ENCODE measurements at places on chromosomes 1 and 21.

GRCh38 chr1:23417570-23417969 lies 7.0 kb downstream of the TCEA3 start:
- no peak for DNase-seq

DNA sequence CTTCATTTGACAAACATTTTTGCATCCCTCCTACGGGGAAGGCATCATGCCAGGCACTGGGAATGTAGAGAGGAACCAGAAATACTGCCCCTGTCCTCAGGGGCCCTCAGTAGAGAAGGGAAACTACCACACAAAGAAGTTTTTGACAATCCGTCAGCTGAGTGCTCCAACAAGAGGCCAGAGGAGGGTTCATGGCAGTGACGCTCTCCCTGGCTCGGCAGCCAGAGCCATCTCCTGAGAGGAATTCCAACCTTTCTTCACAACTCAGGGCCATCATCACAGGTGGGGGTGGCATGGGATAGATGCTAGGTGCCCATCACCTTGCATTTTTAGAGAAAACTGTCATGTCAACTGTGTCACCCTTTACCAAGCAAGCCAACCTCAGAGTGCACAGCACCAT lies 154.1 kb downstream of the HIVEP3 start:
- no peak for DNase-seq

GRCh38 chr1:110688514-110688913 lies 13.8 kb upstream of the KCNA3 start:
- DNase-seq = no peak

- DNase-seq = no peak
These were observed 56.1 kb downstream of the TOR1AIP2 start for GRCh38 chr1:179821524-179821923.

GRCh38 chr1:150534002-150534401 lies 15.2 kb upstream of the ADAMTSL4 start:
- DNase-seq = no peak

- DNase-seq = no peak
These were observed 90.8 kb upstream of the SLC25A33 start for GRCh38 chr1:9448132-9449109.

- DNase-seq = no peak
These were observed 41.1 kb upstream of the KDM4A start for GRCh38 chr1:43608827-43609226.

GRCh38 chr1:42961312-42962091 lies 2.8 kb upstream of the SLC2A1 start:
- DNase-seq = no peak

- no peak for DNase-seq
These were observed 7.5 kb upstream of the MOV10 start for GRCh38 chr1:112666946-112667345.

- no peak for DNase-seq
These were observed 8.0 kb downstream of the FCAMR start for GRCh38 chr1:206962272-206962671.

GRCh38 chr1:203183828-203184227 lies 2.7 kb downstream of the CHI3L1 start:
- DNase-seq = no peak

- no peak for DNase-seq
These were observed 22.4 kb upstream of the NPPB start for GRCh38 chr1:11880911-11881748.

- DNase-seq = no peak
These were observed 535 bp downstream of the SETD4 start for GRCh38 chr21:36059823-36060158.

GRCh38 chr1:109501644-109502363 lies 7.7 kb downstream of the AMIGO1 start:
- DNase-seq = no peak

- no peak for DNase-seq
These were observed 243.6 kb downstream of the SIPA1L2 start for GRCh38 chr1:232386294-232386693.

DNA sequence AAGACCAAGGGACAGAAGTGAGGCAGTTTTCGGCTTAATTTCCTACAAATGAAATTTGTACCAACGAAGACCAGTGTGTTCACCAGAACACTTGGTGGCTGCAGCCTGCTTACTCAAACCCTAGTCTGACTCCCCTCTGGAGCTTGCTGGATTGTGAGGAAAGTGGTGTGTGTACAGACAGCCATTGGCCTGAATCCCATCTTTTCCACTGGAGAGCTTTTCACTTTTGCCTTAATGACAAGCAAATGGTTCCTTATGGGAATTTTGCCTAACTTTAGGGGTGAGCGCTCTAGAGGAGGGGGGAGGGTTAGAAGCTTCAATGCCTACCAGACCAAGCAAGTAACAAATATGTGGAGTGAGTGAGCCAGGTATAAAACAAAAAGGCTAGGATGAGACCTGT lies 17.3 kb downstream of the METTL13 start:
- no peak for DNase-seq

DNA sequence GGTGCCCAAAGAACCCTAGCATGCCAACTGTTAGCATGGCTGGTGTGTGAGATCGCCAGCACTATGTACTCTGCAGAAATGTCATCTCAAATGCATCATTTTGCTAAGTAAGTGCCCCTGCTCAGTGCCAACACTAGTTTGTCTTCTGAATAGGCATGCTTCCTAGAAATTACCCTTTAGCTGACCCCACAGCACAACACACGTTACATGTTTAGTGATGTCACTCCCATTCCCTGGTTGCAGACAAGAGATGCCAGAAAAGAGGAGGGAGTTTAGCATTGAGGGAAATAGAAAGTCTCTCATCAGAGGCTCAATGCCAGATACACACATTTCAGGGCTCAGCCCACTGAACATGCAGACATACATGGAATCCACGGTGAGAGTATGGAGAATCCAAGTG lies 9.3 kb upstream of the ST6GALNAC3 start:
- no peak for DNase-seq

DNA sequence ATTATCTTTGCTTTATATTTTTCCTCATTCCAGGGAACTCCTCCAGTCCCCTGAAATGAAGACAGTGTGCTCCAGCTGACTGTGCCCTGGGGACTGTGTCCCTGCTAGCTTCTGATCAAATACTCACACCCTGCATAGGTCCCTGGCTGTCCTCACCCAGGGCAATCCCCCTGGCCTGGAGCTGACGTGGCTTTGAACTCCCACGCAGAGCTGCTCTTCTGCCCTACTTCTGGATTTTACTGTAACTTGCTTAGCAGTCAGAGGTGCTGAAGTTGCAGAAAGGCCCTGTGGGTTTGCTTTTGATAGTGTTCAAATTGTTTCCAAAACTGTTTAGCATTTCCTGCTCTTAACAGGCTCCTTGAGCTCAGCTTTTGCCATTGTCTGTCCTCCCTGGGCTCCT lies 186.5 kb downstream of the FASLG start:
- peak; percentile 62 for DNase-seq

DNA sequence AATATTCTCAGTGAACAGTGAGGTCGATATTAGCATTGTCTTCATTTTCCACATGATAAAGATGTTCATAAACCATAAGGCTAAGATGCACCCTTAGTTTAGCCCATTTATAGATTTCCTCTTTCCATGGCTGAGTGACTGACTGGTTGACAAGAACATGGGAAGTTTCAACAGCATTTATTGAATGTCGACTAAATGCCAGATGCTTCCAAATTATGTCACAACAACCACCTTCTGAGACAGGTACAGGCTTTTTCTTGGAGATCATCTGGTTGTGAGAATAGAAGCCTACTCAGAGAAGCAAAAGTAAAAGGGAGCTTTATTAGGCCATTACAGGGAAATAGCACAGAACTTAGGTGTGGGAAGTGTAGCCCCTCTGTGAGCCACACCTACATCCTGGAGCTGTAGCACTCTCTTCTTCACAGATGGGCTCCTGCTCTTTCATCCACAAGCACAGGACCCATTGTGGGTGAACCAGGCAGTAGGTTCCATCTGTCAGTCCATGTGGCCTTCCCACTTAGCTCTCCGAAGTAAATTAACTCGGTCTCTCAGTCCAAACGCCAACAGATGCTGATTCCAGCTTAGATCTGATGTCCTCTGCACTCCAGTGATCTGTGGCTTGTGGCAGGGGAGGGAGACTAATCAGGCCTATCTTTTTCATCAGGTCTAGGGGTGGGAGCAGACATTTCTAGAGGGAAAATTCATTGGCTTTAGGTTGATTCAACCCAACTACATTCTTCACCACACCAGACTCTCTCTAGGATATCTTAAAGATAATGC lies 14.3 kb downstream of the ATP2B4 start:
- DNase-seq = no peak

DNA sequence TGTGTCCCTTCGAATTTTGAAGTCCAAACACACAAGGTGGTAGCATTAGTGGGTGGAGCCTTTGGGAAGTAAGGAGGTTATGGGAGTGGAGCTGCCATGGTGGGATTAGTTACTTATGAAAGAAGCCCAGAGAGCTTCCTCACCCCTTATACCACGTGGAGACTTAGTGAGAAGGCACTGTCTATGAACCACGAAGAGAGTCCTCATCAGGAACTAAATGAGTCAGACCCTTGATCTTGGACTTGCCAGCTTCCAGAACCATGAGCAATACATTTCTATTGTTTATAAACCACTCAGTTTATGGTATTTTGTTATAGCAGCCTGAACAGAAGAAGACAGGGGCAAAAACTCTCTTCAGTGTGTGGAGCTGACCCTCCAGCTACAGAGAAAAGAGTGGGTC lies 259.3 kb upstream of the AJAP1 start:
- no peak for DNase-seq

DNA sequence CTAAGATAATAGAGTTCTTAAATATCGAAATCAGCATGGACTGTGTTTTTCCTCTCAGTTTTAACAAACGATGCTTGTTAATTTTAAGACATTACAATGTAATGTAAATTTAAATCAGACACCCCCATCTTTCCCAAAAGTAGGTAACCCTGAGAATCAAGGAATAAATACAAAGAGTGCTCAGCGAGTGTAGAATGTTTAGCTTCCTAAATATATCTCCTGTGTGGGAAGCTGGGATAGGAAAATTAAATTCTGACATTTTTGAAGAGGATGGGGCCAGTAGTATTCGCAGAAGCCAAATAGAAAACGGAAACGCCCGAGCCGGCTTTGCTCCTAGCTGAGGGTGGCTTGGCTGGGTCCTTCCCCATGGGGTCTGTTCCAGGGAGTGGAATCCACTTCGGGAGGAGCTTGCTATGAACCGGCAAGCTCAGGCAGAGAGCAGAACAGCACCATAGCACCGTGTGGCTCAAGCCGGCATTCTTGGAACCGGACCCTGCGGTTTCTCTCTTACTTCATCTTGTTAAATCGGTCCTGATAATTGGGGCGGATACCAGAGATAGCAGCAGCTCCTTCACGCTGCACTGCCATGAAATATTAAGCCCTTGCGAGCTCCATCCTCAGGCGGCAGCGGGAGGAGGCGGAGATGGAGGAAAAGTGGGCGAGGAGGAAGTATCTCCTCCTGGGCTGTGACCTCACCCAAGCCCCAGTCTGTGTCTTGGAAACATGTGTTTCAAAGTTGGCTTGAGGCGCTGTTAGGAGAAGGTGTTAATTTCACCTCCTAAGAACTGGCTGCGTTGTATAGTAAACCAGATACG lies 24.9 kb downstream of the MAP3K7CL start:
- no peak for DNase-seq

- DNase-seq = no peak
These were observed 47.9 kb downstream of the S1PR1 start for GRCh38 chr1:101284622-101285218.

- no peak for DNase-seq
These were observed 7.0 kb downstream of the EPHX1 start for GRCh38 chr1:225816643-225817538.

GRCh38 chr1:151855933-151856332 lies 2.4 kb upstream of the THEM5 start:
- no peak for DNase-seq

GRCh38 chr1:211625040-211625439 lies 46.1 kb upstream of the SLC30A1 start:
- DNase-seq = no peak

DNA sequence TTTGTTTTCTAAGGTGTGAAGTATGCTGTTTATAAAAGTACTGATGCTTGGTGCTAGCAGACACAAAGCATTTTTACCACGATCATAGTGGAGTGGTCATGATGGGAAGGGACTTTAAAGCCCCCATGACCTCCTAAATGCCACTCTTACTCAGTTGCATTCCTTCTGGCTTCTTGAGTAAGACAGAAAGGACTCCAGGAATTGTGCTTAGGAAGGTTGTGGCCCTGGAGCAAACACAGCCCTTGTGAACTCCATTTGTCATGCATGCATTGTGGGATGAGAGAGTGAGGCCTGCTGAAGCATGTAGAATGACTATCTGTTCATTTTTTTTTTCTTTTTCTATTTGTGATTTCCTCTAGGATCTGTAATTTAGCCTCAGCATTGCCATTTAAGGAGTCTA lies 34.2 kb downstream of the AK5 start:
- DNase-seq = no peak

DNA sequence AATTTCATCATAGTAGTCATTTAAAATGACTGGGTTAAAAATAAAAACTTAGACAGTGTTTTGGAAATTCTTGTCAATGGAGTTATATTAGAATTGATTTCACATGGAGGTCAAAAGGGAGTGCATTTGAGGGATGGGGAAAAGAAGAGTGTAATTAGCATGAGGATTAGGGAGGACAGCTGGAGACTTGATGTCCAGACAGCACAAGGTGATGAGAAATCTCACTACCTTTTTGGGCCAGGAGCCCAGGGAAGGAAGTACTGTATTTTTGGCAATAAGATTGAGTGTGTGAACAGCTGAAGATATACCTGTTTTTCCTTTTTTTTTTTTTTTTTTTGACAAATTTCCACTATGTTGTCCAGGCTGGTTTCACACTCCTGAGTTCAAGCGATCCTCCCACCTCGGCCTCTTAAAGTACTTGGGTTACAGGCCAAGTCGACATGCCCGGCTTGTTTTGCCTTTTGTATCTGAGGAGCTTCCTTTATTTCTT lies 163.6 kb downstream of the PAPPA2 start:
- no peak for DNase-seq

DNA sequence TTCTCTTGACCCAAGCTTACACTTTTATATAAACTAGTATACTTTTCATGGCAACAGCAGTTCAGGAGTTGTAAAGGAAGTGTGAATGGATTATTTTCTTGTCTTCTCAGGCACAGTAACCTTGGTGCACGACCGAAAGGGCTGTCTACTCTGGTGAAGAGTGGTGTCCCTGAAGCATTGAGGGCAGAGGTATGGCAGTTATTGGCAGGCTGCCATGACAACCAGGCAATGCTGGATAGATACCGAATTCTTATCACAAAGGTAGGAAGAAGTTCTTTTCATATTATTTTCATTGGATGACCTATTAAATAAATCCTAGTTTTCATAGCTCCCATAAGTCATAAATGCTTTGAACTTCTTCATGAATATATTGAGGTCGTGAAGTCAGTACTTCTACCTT lies 53.9 kb upstream of the GPR52 start:
- no peak for DNase-seq

DNA sequence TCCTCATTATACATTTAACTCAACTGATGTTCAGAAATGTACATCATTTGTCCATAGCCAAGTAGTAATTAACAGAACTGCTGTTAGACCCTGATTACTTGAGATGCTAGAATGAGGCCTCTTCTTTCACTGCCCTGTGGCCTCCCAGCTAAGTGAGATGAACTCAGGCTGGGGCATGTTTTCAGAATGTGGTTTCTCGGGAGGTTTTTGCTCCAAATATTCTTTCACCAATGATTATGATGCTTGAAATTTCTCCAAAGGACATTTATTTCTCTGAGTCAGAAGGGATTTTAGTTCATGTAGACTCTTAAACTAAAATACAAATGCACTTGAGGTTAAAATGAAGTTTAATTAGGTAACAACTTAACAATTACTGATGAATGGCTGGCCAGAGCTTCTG lies 34.6 kb upstream of the ADAMTS5 start:
- no peak for DNase-seq

- no peak for DNase-seq
These were observed 260.4 kb downstream of the DSCAM start for GRCh38 chr21:40586575-40586974.

GRCh38 chr21:45525153-45525909 lies 16.9 kb downstream of the SLC19A1 start:
- DNase-seq = no peak

- no peak for DNase-seq
These were observed 14.3 kb downstream of the GPR137B start for GRCh38 chr1:236156512-236157208.
